ENCODE measurements at places on chromosomes 11 and 22. TPM values are rescaled to one million over a fixed set of nuclear protein-coding genes. Genes with fewer than 3 reads are reported as not detected.

Gene TMEM86A
- 0.05 TPM for total RNA-seq

Gene NAA40
- 29.6 TPM for total RNA-seq

Gene CCT8L2
- total RNA-seq = not detected

Gene CYP2D6
- 2.7 TPM for total RNA-seq

Gene KDM2A
- total RNA-seq = 16.7 TPM

GRCh38 chr11:73381589-73381988 lies 5.4 kb downstream of the RELT start:
- no peak for DNase-seq

DNA sequence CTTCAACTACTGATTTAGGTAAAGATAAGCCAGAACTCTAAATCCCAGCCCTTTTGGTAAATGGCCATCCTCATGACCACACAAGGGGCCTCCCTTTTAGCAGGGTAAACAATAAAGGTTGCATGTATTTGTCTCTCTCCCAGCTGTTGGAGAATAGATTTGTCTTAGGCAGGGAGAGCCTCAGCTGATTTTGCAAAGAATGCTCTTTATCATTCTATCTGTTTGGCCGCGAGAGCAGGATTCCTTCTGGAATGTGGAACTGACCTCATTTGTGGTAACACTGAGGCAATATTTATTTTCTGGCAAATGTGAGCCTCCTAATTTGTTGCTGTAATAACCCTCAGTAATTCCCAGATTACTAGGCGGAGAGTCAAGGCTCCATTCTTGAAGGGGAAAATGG lies 15.3 kb downstream of the PTS start:
- no peak for DNase-seq
